Right forelimb (tissue), 1 donor: ENCODE measurements at places on chromosomes 6 and 20.

GRCh38 chr20:35598899-35599775 is 16.5 kb upstream of the SPAG4 start:
- DNase-seq, result no peak

- no peak for DNase-seq
Observed at GRCh38 chr6:139531148-139532115, 157.0 kb upstream of the CITED2 start.

DNA sequence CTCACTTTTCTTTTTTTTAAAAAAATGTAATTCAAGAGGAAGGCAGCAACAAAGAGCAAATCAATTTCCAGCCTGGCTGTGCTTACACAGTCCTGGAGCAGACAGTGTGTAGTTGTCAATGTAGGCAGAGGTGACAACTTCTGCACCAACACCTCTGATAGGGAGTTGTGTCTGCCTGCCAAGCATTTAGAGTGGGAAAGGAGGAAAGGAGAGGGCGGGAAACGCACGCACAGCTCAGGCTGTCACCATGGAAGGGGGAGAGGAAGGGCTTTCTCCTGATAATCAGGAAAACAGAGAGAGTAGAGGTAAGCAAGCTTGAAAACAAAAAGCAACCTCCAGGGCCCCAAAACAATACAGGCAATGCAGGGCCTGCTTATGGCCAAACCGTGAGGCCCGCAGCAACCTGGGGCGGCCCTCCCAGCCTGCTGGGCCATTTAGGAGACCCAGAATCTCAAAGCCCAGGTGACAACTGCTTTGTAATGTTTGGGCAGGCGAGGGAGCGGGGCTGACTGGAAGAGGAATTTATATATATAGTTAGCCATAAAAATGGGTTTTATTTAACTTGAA is 41.5 kb upstream of the GFOD1 start:
- DNase-seq, result no peak

- DNase-seq, result no peak
Observed at GRCh38 chr20:1386323-1386722, 6.5 kb downstream of the FKBP1A start.

DNA sequence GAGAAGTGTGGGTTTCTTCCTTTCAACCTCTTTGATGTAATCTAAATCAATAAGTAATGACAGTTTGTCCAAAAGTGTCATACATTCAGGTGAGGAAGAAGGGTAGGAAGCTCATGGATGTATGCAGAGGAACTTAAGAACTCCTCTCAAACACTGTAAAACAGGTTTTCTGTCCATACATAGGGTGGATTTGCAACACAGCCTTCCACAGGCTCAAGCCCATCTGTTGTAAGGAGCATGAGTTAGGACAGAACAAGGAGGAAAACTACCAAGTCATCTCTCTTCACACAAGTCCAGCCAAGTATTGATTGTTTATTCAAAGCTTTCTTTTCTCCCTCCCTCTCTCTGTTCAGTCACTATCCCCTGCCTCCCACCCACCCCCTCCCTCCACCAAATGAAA is 49.0 kb upstream of the CDYL start:
- no peak for DNase-seq

- no peak for DNase-seq
Observed at GRCh38 chr6:31186052-31186734, 15.7 kb upstream of the POU5F1 start.

GRCh38 chr6:70846207-70846835 is 110.5 kb downstream of the B3GAT2 start:
- DNase-seq, result no peak

- no peak for DNase-seq
Observed at GRCh38 chr6:5754904-5755303, 251.8 kb downstream of the NRN1 start.

- DNase-seq, result no peak
Observed at GRCh38 chr6:33481192-33481591, 26.8 kb downstream of the ZBTB9 start.

- no peak for DNase-seq
Observed at GRCh38 chr20:18822832-18823231, 9.2 kb downstream of the SCP2D1 start.

GRCh38 chr6:168132531-168133167 is 53.6 kb upstream of the FRMD1 start:
- DNase-seq, result peak; percentile 68

DNA sequence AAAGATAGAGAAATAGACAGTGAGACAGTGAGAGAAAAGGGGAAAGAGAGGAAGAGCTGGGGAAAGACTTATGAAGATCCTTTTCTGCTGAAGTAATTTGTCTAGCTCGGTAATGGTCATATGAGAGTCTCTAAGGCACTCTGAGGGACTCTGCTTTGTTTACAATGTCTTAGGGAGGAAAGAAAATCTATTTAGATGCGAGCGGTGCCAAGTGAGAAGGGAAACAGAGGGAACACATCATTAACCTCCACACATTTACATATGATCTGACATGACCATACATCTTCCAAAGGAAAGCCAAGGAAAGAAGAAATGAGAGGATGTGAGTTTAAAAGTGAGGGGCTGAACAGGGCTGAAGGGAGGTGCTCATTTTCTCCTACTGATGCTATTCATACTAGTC is 862.3 kb upstream of the CITED2 start:
- no peak for DNase-seq

GRCh38 chr6:3725145-3726047 is 26.1 kb downstream of the PXDC1 start:
- no peak for DNase-seq

DNA sequence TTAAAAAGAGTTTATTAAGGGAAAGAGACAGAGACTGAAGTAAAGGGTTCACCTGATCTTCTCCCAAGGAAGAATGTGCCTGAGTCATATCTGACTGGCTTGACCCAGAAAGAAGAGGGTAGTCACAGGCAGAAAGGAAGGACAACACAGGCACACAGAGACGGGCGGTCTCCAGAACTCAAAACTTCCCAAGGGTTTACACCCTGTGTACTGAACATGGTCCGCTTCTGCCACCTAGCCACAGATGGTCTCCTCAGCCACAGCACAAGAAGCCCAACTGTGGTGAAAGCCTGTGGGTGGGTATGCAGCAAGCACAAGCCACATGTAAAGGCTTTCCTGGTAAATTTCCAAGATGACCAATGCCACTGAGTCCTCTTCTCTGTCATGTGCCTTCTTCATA is 17.2 kb downstream of the UNC5CL start:
- no peak for DNase-seq

- no peak for DNase-seq
Observed at GRCh38 chr20:60092729-60093128, 134.5 kb downstream of the CDH26 start.

- no peak for DNase-seq
Observed at GRCh38 chr6:25181350-25181724, 97.8 kb upstream of the CARMIL1 start.

- no peak for DNase-seq
Observed at GRCh38 chr6:168345896-168346754, 26.5 kb upstream of the DACT2 start.

DNA sequence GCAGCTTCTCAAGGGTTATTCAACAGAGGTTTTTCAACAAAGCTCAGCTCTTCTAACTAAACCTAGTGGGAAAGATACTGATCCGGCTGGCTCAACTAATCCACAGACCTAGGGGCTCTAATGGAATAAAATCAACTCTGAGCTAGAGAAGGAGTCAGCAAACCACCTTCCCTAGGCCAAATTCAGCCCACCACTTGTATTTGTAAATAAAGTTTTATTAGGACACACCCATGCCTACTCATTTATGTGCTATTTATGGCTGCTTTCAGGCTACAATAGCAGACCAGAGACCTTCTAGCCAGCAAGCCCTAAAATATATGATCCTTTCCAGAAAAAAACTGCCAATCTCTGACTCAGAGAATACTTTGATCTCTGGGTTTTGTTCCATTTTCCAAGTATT is 6.0 kb upstream of the RAB22A start:
- DNase-seq, result no peak
